ENCODE measurements at places on chromosomes 7 and 10. TPM values are rescaled to one million over a fixed set of nuclear protein-coding genes. Genes with fewer than 3 reads are reported as not detected.

- DNase-seq: no peak
Measured at GRCh38 chr10:43857206-43857930, 208.7 kb upstream of the ZNF32 start.

DNA sequence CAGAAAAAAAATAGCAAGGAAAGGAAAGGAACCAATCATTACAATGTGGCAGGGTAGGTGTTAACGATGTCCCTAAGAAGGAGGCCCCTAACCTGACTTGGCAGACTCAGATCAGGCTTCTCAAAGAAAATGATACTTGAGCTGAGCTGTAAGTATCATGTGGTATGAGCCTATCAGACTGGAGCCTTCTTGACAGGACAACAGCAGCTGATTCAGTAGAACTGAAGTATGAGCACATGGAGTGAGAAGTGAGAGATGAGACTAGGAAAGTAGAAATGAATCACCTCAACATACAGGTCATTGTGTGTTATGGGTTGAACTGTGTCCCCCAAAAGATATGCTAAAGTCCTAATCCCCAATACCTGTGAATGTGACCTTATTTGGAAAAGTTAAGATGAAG is 66.3 kb downstream of the MTERF1 start:
- DNase-seq: no peak

DNA sequence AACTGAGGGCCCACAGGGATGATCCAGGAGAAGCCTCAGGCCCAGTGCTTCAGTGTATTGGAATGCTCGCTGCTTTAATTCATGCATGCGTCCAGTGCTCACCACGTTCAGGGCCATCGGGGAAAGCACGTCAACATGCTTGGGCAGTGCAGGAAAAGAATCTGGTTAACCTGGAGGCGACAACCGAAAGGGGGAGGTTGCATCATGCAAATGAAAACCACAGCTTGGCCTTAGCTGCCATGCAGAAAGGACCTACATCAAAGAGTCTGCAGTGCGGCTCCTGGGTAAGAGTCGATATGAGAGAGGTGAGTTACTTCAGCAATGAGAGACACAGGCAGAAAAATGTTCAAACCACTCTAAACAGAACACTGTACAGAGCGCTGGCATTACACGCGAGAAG is 440.1 kb downstream of the KCNMA1 start:
- DNase-seq: no peak

DNA sequence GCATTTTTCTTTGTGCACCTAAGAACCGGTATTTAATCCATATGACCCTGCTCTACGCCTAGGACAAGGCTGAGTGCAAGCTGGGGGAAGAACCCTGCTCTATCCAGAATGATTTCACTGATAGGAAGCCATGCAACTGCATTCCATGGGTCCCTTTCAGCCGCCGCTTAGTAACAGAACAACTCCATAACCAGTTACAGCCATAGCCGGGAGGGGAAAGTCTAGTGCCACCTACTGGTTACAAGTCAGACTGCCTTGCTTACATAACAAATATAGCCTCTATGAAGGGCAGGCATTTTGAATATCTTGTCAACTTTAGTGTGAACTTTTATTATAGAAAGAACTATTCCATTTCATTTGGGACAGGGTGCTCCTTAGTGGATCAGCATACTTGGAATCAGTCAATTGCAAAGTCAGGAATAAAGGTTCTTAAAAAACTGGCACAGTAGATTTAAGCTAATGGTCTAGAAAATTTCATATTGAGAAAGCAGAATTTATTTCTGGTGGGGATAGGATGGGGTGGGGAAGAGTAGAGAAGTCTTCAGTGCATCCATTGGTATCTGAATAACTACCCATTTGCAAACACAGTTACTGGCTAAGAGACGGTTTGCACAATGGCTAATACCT is 521.7 kb downstream of the ADRA2A start:
- DNase-seq: peak; percentile 62

GRCh38 chr10:122068844-122069243 is 79.9 kb downstream of the TACC2 start:
- DNase-seq: no peak

GRCh38 chr7:35752742-35753141 is 48.1 kb upstream of the SEPTIN7 start:
- DNase-seq: no peak

GRCh38 chr7:105028004-105028403 is 14.0 kb downstream of the KMT2E start:
- no peak for DNase-seq

GRCh38 chr10:92124616-92125143 is 166.2 kb downstream of the CPEB3 start:
- DNase-seq: no peak

DNA sequence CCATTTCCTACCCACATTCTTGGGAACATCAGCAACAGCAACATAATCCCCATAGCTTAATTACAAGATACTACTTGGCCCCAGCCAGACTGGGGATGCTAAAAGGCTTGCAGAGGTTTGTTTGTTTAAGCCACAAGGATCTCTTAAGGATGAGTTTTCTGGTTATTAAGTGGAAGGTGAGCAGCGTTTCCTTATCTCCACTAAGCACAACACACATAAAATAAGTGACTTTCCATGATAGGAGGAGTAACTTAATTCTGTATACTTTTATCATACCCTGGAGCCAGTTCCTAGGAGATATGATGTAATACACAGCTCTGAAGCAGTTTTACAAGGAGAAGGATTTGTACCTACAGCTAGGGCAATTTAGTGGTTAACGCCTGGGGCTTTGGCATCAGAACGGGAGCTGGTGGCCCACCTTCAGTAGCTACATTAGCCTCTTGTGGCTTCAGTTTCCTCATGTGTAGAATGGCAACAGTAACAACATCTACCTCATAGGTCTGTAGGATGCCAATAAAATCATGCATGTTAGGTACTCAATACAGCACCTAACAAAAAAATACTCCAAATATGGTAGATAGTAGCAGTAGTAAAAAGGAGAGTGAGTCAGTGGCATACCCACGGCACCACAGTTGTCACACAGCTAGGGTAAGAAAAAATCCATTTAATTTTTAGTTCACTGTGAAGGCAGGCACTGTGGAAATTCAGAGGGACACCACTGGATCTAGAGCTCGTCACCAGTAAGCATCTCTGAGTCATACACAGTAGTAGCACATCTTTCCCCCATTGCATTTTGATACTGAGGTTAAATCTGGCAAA is 55.2 kb downstream of the DOCK4 start:
- no peak for DNase-seq

GRCh38 chr7:1425292-1426136 is 33.8 kb downstream of the MICALL2 start:
- DNase-seq: no peak

DNA sequence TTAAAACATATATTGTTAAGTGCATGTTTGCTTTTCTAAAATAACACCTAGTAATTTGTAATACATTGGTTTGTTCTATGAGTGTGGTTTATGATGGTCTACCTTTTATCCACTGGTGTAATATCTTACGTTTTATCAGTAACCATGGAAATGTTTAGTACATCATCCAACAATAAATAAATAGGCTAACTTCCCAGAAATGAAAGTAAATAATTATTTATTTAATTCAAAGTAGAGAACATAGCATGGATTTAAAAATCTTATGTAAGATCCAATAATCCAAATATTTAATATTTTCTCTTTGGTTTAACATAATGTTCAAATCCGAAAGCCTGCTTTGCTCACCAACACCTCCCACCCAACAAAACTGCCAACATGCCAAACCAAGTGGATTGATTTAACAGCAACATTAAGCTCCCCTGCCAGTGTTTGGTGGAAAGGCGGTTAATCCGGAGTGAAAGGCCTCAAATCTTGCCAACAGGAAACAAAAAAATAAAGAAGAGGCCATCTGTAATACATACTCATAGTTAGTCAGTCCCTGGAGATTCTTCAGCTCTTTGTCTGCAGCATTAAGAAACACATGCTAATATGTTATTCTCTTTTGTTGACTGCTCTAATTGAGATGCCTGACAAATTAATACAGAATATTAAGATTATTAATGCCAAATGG is 897.8 kb downstream of the CNTNAP2 start:
- no peak for DNase-seq

DNA sequence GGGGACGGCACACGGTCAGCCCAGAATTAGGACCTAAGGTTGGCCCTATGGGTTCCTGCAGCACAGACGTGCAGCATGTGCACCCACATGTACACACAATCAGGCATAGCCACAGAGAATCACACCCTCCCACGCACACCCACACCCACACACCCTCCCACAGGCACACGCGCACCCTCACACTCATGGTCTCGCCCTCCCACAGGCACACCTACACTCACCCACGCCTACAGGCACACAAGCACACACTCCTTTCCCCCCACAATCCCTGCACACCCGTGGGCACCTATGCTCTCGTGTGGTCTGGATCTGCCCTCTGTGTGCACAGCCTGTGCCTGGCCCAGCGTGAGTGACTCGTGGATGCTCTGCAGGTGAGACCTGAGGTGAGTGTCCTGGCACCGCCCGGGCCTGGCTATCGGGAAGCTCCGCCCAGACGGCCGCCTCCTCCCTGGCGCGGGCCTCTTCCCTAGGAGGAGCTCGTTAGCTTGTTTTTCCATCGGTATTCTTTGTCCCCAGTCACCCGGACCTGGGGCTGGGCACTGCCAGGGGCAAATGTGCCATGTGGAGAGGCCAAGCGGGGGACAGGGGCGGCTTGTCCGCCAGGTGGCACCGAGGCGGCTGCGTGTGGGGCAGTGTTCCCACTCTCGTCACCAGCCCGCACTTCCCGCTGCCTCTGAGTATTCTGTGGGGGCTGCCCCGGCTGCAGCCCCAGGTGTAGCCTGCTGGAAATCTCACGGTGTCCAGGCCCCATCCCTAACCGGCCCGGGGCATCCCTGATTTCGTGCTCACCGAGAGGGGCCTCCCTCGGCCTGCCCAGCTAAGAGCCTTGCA is 110.2 kb upstream of the FAM20C start:
- peak; percentile 35 for DNase-seq

GRCh38 chr7:20158684-20159083 is 58.5 kb downstream of the MACC1 start:
- peak; percentile 27 for DNase-seq

- no peak for DNase-seq
Measured at GRCh38 chr10:4865945-4866661, 40.1 kb downstream of the AKR1E2 start.

- no peak for DNase-seq
Measured at GRCh38 chr7:79268730-79269129, 184.7 kb downstream of the MAGI2 start.

DNA sequence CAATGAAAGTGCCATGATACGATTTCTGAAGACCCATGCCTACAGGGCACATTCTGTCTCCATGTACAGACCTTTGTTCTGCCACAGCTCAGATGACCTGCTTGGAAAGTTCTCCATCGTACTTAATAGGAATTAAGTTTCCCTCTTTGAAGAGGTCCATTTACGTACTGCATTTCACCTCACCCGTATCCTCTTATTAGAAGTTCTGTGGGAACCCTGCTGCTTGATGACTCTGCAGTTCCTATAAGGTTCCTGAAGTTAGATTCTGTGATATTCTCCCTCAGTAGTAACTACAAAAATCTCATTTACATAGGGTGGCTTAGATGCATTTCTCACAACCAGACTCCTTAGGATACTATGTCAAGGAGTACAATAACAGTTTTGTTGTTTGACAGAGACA is 50.9 kb downstream of the MINDY3 start:
- no peak for DNase-seq

DNA sequence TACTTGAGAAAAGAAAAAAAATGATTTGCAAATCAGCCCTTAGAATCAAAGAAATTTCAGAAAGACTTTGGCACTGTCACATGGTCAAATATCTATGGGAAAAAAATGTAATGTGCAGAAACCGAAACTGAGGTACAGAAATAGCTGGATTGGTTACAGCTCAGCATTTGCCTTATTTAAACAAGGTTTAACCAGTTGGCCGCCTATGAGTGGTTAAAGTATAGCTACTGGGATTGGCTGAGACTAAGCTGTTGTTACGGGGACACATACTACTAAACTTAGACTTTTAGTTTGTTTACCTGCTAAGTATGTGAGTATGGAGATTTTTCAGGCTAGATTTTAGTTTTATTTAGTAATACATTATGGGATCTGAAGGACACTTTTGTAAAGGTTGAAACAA is 38.6 kb downstream of the SFTPD start:
- no peak for DNase-seq

- no peak for DNase-seq
Measured at GRCh38 chr7:2675256-2675764, 12.7 kb upstream of the AMZ1 start.

DNA sequence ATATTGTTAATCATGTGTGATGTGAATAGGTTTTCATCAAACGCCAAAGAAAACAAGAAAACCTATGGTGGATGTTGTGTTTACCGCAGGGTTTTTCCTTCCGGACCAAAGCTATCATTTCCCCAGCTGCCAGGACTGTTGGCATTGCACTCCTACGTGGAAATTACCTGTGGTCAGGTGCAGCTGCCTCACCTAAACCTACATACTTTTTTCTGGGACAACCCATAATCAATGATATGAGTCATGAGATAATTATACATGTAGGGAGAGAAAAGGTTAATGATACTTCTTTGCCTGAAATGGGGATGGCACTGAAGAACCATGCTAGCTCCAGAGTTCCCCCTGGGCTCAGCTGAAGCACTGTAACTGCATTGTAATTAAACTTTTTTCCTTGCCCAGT is 223.6 kb upstream of the SEMA3E start:
- DNase-seq: no peak

GRCh38 chr10:12946372-12946771 is 55.1 kb downstream of the CCDC3 start:
- DNase-seq: no peak

- peak; percentile 62 for DNase-seq
Measured at GRCh38 chr7:29469281-29469680, 94.4 kb upstream of the PRR15 start.

DNA sequence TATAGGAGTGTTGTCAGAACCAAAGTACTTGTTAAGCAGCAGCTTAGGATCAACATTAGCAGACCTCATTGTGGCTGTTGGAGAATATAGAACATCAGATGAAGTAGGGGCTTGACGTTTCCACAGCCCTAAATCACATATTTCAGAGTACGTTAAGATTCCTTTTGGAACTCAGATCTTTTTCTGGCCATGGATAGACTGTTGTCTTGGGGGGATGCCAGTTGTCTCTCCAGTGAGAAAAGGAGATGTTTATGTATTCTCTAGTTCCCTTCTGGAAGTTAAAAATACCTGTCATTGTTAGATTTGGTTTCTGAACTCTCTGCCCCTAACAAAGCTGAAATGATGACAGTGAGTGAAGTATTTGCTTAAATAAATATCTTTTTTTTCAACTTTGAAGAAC is 191.3 kb downstream of the AUTS2 start:
- no peak for DNase-seq

SCART1 gene
- not detected for polyA plus RNA-seq

YWHAG gene
- 47.4 TPM for polyA plus RNA-seq

CLDN3 gene
- polyA plus RNA-seq: 394 TPM

ABI1 gene
- 53.0 TPM for polyA plus RNA-seq

CCL24 gene
- polyA plus RNA-seq: 76.7 TPM

ABCC2 gene
- polyA plus RNA-seq: 91.7 TPM

ZNF3 gene
- polyA plus RNA-seq: 55.2 TPM

ATOH7 gene
- polyA plus RNA-seq: 3.0 TPM

UTF1 gene
- polyA plus RNA-seq: not detected

VWDE gene
- 0.01 TPM for polyA plus RNA-seq
